Fibroblast of pulmonary artery (primary cell): ENCODE measurements at places on chromosomes 13 and 19.

DNA sequence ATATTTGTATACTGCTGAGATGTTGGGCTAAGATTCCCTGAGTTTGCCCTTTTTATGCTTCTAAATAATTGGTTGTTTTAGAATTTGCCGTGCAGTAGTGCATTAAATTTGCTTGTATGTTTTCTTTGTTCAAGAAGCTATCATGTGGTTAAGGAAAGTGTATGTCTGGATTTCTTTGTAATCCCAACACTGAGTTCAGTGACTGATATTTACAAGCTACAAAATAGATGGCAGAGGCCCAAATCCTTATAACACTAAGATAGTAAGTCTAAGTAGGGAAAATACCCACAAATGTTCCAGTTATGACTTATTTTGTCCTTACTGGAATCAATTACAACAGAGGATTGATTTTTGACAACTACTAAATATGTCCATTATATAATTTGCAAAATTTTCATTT is 435.0 kb upstream of the KLF12 start:
- DNase-seq, result no peak

- no peak for DNase-seq
Measured at GRCh38 chr19:48481846-48482639, 12.9 kb downstream of the CYTH2 start.

DNA sequence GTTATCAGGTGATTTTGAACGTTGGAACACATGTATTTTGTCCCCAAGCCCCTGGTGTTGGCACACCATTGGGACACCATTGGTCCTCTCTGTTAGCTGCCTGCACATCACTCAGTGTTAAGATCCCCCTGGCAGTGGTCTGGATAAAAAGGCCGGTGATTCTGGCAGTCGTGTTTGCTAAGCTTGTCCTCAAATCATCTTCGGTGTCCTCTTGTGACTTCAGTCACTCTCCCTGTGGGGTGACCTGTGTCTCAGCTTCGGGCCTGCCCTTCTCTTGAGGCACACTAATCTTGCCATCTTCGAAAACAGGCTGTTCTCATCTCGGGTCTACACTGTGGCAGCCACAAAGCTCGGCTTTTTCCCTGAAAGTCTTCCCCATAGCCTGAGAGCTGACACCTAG is 127.1 kb downstream of the ZIC5 start:
- DNase-seq, result no peak

- peak; percentile 35 for DNase-seq
Measured at GRCh38 chr19:14528419-14529253, 758 bp upstream of the TECR start.

DNA sequence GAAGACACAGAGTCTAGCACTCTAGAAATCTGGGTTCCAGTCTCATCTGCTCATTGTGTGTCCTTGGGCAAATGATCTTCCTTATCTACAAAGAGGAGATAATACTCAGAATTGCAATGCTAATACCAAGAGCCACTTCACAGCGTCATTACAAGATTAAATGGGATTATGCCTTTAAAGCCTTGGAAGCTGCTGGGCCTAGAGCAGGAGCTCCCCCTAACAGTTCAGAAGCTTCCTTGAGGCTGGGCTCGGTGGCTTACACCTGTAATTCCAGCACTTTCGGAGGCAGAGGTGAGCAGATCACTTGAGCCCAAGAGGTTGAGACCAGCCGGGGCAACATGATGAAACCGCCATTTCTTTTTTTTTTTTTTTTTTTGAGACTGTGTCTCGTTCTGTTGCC is 27.6 kb downstream of the AP2S1 start:
- no peak for DNase-seq

GRCh38 chr13:112900691-112901091 is 68.3 kb upstream of the MCF2L start:
- no peak for DNase-seq

- peak; percentile 78 for DNase-seq
Measured at GRCh38 chr19:18304458-18305310, 18.2 kb downstream of the LSM4 start.

DNA sequence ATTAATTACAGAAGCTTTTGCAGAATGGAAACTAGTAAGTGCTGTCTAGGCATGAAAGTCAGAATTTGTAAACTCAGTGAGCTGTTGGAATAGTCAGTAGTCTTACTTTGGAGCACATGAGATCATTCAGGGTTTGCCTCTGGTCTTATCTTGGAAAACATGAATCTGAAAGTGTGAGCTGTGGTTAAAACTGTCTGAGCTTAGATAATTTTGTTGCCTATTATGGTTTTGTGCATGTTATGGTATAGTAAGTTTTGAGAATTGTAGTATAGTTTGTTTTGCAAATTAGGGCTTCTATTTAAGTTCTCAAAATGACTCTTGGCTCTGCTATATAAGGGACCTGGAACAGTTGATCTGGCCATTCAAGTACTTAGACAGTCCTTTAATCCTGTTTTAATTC is 53.7 kb upstream of the TRPC4 start:
- no peak for DNase-seq

GRCh38 chr13:23909606-23910005 is 12.3 kb upstream of the C1QTNF9B start:
- DNase-seq, result no peak

DNA sequence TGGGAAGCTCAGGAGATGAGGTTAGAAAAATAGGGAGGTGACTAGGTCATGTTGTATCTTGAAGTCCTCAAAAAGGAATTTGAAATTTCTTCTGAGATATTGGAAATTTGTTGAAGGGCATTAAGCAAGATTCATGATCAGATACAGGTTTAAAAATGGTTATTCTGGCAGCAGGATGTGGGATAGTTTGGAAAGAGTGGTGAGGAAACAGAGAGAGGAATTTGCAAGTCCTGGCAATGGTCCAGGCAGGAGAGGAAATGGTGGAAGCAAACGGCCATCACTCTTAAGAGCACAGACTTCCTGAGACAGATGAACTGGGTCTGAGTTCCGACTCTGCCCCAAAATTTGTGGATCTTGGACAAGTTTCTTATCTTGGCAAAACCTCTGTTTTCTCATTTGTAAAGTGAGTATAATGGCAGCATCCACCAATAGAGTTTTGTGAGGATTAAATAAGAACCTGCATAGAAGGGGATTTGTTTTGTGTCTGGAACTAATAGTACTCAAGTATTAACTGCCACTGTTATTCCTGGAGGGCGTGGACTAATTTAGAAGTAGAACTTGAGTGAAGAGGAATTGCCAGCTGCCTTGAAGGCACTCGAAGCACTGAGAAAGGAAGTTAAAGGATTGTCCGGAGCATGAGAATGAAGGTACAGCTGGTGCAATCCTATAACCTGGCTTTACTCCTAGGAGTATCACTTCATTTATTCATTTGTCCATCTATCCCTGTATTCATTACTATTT is 99.6 kb downstream of the CCNA1 start:
- peak; percentile 77 for DNase-seq

DNA sequence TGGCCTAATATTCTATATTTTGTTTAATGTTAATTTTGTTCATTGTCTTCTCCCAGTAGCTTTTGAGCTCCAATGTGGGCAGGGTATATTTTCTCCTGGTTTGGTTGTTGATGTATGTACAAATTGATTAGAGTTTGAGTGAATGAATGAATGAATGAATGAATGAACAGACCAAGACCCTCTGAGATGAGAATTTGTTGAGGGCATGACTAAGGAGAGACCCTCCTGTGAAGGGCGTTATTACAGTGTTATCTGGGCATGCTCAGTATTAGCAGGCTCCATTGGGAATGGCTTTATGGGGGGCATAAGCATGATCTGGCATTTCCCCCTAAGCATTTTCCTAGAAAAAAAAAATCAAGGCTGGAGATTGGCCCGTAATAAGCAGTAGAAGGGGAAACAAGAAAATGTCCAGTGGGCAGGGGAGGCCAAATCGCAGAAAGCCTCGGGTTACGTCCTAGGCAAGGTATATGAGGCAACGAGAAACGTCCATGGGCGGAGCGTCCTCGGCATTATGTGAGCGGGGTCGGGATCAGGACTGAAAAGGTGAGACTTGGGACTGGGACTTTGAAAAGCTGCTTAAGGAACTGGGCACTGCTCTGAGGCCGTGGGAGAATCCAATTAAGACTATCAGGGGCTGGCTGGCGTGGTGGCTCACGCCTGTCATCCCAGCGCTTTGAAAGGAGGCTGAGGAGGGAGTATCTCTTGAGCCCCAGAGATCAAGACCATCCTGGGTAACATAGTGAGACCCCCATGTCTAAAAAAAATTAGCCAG is 904 bp upstream of the ARHGAP33 start:
- no peak for DNase-seq

GRCh38 chr13:24217601-24218281 is 57.2 kb downstream of the SPATA13 start:
- peak; percentile 39 for DNase-seq

DNA sequence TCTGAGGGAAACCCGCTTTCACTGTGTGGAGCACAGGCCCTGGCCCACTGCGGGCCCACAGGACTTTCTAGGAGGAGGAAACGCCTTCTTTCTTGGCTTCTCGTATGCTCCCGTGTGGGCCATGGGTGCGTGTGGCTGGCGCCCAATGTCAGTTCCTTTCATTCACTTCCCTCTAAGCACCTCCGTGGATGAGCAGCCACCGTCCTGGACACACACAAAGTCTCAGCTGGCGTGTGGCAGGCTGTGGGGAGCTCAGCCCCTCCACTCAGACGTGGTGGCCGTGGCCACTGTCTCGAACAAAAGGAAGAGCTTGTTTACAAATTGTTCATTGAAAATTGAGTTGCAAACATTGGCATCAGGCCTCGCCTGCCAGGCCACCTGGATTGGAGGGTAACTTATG is 240.0 kb upstream of the SGCG start:
- no peak for DNase-seq

GRCh38 chr13:48831248-48831647 is 144.5 kb upstream of the FNDC3A start:
- DNase-seq, result no peak

GRCh38 chr13:33312150-33312860 is 26.8 kb upstream of the STARD13 start:
- peak; percentile 32 for DNase-seq

- no peak for DNase-seq
Measured at GRCh38 chr19:57947088-57947418, 453 bp downstream of the ZNF256 start.

DNA sequence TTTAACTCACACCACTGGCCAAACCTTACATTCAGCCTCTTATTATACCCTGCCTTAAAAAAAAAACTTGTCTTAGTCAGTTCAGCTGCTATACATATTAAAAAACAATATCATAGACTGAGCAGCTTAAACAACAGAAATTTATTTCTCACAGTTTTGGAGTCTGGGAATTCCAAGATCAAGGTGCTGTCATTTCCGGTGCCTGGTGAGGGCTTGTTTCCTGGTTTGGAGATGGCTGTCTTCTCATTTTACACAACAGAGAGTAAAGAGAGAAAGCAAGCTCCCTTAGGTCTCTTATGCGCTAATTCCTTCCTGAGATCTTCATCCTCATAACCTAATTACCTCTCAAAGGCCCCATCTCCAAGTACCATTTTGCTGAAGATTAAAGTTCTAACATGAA is 769.2 kb downstream of the DIAPH3 start:
- no peak for DNase-seq

- no peak for DNase-seq
Measured at GRCh38 chr19:35669974-35670373, 3.7 kb downstream of the UPK1A start.

DNA sequence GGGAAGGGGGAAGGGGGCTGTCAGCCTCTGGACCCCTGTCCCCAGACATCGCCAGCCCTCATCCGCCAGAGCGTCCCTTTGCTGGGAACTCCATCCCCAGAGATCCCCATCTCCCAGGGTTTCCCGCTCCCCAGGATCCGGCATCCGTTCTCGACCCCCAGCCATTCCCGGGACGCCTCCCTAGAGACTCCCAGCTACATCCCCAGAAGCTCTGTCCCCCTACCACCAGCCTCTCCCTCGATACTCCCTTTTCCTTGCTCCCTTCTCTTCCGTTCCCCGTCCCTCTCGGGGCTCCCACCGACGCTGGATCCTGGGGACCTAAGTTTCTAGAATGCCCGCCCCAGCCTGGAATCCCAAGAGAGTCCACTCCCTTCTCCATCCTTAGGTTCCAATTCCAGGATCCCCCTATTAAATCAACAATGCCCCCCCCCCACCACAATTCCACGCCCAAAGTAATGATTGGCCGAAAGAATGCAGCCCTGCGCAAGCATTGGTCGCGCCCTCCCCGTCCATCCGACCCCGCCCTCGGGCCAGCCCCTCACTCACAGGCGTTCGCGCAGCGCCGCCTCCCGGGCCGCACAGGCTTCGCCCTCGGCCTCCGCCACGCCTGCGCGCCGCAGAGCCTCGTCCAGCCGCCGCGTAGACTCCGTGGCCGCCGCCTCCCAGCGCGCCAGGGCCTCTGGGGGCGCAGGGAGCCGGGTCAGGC is 3.2 kb downstream of the CCDC194 start:
- DNase-seq, result peak; percentile 92

- DNase-seq, result peak; percentile 56
Measured at GRCh38 chr19:48415395-48415794, 21.9 kb downstream of the GRIN2D start.

DNA sequence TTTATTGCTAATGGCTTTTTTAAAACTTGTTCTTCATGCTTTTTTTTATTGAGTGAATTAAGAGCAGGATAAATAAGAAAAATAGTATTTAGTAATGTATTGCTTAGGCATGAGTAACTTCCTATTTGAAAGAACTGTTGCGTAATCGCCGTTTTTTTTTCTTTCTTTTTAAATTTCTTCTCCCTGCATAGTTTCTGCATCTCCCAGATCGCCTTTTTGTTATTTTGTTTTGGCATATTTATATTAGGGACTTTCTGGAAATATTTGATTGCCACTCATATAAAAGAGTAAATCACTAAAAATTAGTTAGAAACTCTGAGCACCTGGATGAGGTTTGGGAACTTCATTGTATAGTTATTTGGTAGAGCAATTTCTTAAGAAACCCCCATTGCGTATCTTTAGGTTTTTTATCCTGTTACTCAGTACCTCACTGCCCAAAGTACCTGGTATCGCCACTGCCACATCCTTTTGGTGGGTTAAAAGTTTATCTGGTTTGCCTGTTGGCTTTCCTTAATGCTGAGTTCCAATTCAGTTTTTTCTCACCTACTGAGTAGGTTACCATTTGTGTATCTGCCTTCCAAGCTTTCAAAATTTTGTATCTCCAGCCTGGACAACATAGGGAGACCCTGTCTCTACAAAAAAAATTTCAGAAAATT is 36.2 kb upstream of the LPAR6 start:
- peak; percentile 89 for DNase-seq

- no peak for DNase-seq
Measured at GRCh38 chr13:66790861-66791260, 439.3 kb downstream of the PCDH9 start.

GRCh38 chr13:106560821-106561220 is 7.1 kb downstream of the ARGLU1 start:
- no peak for DNase-seq

DNA sequence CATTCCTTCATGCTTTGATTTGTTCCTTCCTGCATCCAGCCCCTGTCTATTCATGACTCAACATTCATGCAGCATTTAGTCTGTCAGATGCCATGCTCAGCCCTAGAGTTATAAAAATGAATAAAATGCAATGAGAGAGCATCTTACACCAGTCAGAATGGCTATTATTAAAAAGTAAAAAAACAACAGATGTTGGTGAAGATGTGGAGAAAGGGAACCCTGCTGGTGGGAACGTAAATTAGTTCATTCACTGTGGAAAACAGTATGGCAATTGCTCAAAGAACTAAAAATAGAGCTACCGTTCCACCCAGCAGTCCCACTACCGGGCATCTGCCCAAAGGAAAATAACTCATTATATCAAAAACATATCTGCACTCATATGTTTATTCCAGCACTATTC is 70.0 kb upstream of the GTF3A start:
- DNase-seq, result peak; percentile 51
